Activated T-cell treated with anti-CD3 and anti-CD28 coated beads, Interleukin-2, amount 50 U/mL, for 24 hours (primary cell): ENCODE measurements at places on chromosomes 16 and 17.

GRCh38 chr17:5794385-5794784 lies 210.1 kb upstream of the NLRP1 start:
- no peak for DNase-seq

DNA sequence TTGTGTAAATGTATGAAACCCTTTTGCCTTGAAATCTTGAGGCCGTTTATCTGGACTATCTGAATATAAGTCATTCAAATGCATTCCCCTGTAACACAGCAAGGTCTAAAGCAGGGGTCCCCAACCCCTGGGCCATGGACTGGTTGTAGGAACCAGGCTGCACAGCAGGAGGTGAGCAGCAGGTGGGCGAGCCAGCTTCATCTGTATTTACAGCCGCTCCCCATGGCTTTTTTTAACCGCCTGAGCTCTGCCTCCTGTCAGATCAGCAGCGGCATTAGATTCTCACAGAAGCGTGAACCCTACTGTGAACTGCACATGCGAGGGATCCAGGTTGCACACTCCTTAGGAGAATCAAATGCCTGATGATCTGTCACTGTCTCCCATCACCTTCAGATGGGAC lies 24.1 kb downstream of the DNAH3 start:
- DNase-seq, result no peak

DNA sequence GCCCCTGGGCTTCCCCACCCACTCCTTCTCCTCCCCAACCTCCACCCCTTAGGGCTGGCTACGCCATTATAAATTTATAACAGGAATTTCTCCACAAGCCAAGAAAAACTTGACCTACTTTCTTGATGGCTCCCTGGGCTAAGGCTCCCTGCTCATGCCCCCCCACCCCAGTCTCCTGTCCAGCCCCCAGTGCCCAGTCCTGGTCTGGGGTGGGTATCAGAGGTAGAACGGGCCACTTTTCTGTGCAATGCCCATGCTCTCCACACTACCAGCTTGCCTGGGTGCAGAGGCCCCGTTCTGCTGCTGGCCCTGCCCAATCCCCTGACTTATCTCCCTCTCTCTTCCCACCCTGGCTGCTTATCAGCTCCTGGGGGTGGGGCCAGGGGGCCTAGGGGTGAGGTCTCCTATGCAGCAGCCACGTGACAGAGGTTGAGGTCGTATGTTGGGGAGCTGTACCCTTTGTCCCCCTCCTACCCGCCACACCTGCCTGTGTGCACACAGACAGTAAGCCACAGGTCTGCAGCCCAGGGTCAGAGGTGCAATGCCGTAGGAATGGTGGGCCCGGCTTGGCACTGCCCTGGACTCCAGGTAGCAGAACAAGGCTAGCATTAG lies 10.1 kb downstream of the THRA start:
- DNase-seq, result peak; percentile 28

- no peak for DNase-seq
Measured at GRCh38 chr17:32241640-32242039, 24.0 kb upstream of the RHBDL3 start.

- no peak for DNase-seq
Measured at GRCh38 chr17:32259586-32259985, 6.0 kb upstream of the RHBDL3 start.

- no peak for DNase-seq
Measured at GRCh38 chr17:80586846-80587228, 42.2 kb downstream of the RPTOR start.

DNA sequence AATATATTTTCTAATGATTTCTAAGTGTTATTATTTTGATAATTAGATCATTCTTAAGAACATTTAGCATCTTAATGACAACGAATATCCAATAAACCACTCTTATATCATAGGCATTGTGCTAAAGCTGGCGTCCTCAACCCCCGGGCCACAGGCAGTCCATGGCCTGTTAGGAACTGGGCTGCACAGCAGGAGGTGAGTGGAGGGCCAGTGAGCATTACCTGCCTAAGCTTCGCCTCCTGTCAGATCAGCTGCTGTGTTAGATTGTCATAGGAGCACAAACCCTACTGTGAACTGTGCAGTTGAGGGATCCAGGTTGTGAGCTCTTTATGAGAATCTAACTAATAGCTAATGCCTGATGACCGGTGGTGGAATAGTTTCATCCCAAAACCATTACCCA lies 3.7 kb downstream of the DUXB start:
- DNase-seq, result no peak

GRCh38 chr17:82465023-82465603 lies 6.6 kb downstream of the NARF start:
- no peak for DNase-seq

- DNase-seq, result no peak
Measured at GRCh38 chr16:82156761-82157533, 13.1 kb downstream of the MPHOSPH6 start.

DNA sequence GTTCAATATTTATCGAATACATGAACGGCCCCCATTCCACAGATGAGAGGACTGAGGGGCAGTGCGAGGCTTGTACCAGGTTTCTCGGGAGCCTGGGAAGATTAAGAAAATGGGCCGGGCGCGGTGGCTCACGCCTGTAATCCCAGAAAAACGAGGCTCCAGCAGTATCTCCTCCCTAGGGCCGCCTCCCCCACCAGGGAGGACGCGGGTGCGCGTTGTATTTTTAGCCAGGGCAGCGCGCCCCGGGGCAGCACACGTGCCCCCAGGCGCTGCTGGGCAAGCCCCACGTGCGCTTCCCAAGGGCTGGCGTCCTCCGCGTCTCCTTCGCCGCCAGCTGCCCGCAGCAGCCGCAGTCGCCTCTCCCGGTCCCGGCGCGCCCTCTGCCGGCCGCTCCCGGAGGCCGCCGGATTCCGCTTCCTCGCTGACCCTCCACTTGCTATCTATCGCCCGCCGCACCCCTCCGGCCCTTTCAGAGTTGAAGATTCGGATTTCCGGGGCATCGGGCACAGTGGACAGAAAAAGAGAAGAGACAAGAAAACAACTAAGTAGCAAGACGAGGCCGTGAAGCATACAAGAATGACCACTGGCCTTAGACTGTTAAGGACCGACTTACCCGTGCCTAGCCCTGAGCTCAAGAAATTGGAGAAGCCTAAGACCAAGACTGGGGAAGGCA lies 1.9 kb upstream of the YBX2 start:
- peak; percentile 85 for DNase-seq

DNA sequence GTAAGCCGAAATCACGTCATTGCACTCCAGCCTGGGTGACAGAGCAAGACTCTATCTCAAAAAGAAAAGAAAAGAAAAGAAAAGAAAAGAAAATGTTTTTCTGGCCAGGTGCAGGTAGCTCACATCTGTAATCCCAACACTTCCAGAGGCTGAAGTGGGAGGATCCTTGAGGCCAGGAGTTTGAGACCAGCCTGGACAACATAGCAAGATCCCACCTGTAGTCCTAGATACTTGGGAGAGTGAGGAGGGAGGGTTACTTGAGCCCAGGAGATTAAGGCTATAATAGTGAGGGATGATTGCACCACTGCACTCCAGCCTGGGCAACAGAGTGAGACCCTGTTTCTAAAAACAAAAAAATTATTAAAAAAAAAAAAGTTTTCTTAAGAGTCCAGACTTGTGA lies 2.5 kb upstream of the ATP5MC1 start:
- DNase-seq, result no peak

- no peak for DNase-seq
Measured at GRCh38 chr16:82996814-82997213, 370.0 kb downstream of the CDH13 start.

DNA sequence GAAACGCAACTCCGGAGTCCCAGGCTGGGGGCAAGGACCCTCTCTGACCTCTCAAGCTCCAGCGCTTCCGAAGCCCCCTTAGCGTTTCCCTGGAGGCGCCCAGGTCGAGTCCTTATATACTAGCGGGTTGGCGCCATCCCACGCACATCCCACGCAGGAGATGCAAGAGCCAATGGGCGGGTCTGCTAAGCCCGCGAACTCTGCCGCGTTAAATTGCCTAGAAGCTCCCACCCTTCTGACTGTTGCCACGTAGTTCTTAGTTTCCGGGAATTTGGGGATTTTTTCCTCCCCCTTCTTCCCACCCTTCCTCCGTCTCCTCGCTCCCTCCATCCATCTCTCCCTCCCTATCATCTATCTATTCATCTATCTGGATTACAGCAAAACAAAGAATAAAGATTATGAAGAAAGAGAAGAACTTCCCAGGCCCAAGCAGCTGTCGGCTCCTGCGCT lies at the start of gene SLFN11:
SLFN11 (minus strand) TSS at position 88 of the 450 bp plus-strand sequence. CDS start 9,814 bp downstream, outside the sequence.
- DNase-seq, result peak; percentile 92

GRCh38 chr17:40063187-40063771 lies 514 bp downstream of the THRA start:
- DNase-seq, result peak; percentile 58

GRCh38 chr17:68349157-68349556 lies 57.9 kb downstream of the ARSG start:
- no peak for DNase-seq

- no peak for DNase-seq
Measured at GRCh38 chr16:79121906-79122305, 478.6 kb downstream of the MAF start.

GRCh38 chr17:76843703-76844484 lies 24.3 kb upstream of the MGAT5B start:
- no peak for DNase-seq

DNA sequence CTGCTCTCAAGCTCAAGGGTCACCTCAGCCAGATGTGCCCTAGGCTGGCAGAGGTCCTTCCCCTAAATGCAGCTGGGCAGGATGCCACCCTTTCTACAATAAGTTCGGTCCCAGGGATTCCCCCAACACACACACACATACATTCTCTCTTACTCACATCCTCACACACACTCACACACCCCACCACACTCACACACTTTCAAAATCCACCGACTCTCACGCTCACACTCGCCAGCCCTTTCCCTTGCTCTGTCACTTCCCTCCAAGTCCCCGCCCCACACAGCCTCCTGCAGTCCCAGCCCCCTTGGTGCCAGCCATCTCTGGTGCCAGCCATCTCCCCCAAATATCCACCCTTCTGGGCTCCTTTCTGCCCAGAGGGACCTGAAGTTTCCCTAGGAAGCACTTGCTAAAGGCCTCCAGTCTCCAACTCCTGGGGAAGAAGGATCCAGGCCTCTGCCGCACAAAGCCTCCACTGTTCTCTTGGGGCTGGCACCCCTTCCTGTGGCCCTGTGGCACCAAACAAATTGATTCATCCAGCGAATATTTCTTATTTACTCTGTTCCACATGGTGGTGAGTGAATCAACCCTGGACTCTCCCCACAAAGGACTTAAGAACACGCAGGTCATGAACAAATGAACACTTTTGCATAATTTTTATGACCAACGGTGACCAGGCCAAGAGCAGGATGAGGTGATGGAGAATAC lies 3.8 kb upstream of the USP36 start:
- no peak for DNase-seq

GRCh38 chr16:2896480-2897010 lies 13.5 kb downstream of the FLYWCH2 start:
- no peak for DNase-seq

GRCh38 chr17:50059256-50059655 lies 3.3 kb downstream of the ITGA3 start:
- no peak for DNase-seq

DNA sequence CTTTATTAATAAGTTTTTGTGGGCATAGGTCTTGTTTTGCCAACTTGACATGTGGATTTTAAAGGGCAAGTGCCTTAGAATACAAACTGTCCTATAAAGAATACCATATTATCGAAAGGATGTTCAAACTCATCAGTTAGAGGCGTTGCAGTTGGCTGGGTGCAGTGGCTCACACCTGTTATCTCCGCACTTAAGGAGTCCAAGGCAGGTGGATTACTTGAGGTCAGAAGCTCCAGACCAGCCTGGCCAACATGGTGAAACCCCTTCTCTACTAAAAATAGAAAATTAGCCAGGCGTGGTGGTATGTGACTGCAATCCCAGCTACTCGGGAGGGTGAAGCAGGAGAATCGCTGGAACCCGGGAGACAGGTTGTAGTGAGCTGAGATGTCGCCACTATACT lies 472.0 kb downstream of the WWOX start:
- no peak for DNase-seq

DNA sequence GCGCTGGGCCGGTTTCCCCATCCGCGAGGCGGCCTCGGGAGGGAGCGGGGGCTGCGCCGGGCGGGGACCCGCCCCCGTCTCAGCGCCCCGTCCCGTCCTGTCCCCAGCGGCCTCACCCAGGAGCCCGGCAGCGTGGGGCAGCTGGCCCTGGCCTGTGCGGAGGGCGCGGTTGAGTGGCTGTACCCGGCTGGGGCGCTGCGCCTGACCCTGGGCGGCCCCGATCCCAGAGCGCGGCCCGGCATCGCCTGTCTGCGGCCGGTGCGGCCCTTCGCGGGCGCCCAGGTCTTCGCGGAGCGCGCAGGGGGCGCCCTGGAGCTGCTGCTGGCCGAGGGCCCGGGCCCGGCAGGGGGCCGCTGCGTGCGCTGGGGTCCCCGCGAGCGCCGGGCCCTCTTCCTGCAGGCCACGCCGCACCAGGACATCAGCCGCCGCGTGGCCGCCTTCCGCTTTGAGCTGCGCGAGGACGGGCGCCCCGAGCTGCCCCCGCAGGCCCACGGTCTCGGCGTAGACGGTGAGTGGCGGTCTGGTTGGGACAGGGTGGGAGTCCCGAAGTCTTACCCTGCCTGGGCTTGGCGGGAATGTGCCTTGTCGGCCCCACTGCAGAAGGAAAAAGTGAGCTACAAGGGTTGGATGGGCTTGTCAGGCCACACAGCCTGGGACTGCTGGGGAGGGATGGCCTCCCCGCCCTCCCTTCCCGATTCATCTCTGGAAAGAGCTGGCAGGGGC lies 720 bp downstream of the METRN start:
- peak; percentile 72 for DNase-seq

GRCh38 chr16:49833796-49834530 lies 21.9 kb downstream of the ZNF423 start:
- DNase-seq, result no peak

- no peak for DNase-seq
Measured at GRCh38 chr16:23784811-23785447, 30.1 kb downstream of the CHP2 start.

- DNase-seq, result no peak
Measured at GRCh38 chr17:7156342-7156940, 22.7 kb downstream of the ASGR1 start.

DNA sequence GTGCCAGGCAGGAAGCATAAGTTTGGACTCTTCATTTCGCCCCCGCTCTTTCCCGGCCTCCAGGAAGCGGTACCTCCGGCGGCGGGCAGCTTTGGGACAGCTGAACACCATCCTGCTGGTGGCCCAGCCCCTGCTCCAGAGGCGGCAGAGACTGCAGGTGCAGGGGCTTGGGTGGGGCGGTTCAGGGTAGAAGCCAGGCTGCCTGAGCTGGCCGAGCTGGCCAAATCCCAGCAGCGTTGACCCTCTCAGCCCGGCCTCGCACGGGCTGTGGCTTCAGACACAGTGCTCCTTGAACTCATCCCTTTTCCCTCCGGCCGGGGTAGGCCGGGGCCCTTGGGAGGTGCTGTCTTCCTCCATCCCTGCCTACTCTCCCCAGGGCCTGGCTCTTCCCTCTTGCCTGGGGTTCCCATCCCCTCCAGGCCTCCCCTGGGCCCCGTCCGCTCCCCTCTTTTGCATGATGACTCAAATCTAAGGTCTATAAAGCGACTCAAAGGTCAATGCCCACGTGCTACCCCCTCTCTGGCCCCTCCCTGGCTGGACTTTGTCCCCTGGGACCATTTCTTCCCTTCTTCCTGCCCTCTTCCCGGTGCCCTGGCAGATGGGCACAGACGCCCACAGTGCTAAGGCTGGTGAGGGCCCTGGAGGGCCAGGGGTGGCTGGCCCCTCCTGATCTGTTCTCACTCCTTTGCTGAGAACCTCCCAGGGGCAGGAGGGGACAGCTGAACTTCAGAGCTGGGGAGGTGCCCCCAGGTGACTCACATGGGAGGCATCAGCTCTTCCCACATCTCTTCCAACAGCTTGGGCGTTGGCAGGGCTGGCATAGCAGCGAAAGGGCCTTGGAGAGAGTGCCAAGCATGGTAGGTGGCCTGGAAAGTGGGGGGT lies 22.7 kb downstream of the MYO15B start:
- no peak for DNase-seq
